ENCODE measurements at places on chromosomes 1 and 21.

DNA sequence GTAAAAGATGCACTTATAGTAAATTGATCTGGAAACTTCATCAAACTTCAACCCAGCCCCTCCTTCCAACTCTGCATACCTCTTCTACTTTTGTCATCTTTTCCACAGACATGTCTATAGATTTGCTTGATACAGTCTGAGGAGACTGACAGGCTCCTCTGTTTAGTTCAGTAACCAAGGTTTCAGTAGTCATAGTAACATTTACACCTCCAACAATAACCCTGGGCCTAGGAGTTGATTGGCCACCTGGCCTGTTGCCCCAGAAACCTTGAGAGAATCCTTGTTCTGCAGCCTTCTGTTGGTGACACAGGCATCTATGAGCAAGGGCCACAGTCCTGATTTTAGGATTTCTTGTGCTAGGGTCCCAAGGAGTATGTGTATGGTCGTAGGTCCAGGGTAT is at the start of gene CFAP141:
Gene CFAP141 (minus strand): TSS at position 138 of the 400 bp plus-strand sequence. CDS start 26 bp downstream, at position 112.
- peak; percentile 40 for DNase-seq

DNA sequence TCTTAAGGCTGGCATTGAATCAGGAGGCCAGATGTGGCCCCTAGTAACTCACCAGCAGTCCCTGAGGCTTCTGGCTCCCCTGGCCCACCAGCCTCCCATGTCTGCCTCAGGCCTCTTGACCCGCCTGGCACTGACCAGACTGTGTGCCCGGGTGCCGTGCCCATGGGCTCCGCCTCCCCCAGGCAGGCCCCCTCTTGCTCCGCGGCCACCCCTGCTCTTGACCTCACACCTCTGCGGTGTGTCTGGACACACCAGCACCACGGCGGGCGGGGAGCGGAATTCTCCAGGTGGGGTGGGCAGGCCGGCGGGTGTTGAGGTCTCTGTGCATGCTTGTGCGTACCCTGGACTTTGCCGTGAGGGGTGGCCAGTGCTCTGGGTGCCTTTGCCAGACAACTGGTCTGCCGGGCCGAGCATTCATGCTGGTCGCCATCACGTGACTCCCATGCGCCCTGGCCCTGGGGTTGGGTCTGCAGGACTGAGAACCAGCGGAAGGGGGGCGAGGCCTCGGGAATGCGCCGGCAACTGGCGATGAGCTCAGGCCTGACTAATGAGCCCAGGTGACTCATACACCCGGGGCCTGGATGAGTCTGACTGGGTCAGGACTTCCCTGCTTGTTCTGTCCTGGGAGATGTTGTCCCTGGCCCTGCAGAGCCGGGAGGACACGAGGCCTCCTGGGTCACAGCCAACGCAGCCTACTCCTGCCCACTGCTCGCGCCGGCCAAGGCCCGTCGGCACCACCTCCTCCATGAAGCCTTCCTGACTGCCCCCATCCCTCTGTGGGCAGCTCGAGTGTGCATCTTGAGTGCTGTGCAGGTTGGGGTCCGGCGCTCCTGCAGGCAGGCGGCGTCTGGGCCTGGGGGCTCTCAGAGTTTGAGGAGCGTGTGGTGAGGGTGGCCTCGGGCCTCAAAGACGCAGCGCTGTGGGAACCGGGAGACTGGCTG is 22.6 kb downstream of the COL18A1 start:
- DNase-seq = no peak

- no peak for DNase-seq
These were observed 12.5 kb upstream of the GPR153 start for GRCh38 chr1:6273380-6273891.

DNA sequence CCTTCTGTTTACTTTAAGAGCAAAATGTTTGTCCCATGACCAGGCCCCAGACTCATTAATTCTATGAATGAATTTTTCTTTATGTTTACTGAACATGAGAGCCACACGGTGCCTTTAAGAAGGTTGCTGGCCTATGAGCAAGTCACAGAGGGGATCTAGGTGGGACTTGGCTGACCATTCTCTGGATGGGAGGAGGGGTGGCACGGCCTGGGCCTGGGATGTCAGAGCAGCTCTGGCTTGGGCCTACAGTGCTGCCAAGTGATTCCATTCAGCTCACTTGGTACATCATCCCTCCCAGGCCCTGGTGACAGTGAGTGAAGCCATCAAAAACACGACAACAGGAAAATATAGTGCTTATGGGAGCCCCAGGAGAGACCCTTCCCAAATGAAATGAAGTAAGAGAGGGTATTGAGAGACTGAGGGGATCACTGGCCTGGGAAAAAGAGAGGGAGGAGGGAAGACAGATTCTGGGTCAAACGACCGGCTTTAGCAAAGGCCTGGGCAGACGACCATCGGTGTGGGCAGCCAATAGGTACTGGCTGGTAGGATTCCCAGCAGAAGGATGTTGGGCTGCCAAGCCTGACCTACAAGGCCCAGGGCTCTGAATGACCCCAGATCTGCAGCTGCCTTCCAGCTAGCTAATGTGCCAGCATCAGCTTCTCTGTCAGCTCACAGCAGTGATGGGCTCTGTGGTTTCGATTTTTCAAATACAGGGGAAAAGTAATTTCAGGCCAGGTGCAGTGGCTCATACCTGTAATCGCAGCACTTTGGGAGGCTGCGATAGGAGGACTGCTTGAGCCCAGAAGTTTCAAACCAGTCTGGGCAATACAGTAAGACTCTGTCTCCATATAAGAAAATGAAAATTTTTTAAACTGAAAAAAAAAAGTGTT is 3.3 kb downstream of the TMEM53 start:
- DNase-seq = no peak

GRCh38 chr21:46183910-46184624 is at the start of gene SPATC1L:
Gene SPATC1L (minus strand): TSS chr21:46184459. CDS start chr21:46182816, 1,643 bp downstream.
- peak; percentile 58 for DNase-seq

DNA sequence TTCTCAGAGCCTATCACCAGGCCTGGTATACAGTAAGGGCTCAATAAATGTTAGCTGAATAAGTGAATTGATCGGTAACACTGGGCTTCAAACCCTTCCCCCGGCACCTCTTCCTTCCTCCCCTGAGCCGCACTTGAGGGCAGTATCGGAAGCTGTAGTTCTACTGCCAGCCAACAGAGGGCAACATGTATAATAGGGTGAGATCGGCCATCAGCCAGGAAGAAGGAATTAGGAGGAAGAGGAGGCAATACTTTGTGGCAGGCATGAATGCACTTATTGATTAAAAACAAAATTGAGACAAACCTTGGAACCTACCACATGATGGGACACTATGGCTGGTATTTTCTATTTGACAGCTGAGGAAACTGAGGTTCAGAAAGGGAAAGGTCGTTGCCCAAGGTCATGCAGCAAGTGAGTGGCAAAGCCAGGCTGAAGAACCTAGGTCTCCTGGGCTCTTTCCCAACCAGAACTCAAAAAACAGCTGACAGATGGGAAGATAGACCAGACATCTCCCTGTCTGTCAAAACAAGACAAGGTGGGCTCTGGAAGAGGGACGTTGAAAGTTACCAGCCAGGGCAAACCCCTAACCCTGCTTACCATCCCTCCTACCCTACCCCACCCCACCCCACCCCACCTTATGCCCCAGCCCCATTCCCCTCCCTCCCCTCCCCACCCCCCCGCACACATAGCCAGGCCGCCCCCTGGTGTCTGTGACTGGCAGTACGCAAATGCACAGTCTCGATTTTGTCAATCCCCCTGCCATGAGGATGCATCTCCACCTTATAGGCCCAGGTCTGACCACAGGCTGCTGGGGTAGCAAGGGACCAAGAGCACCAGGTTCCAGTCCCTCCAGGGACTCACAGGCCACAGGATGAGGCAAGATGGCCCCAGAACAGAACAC is 107.3 kb upstream of the RUNX3 start:
- DNase-seq = peak; percentile 86
